ENCODE measurements at places on chromosomes 3 and 15. TPM values are rescaled to one million over a fixed set of nuclear protein-coding genes. Genes with fewer than 3 reads are reported as not detected.
A peak's percentile ranks its signal among the peaks of the same experiment; 100 is the strongest.

The IL12A gene
- total RNA-seq, result not detected

The CMTM8 gene
- 1.7 TPM for total RNA-seq

The JMJD7 gene
- 4.1 TPM for total RNA-seq

The SEC22C gene
- 60.2 TPM for total RNA-seq

The ITPKA gene
- 0.41 TPM for total RNA-seq

The HAPLN3 gene
- 34.8 TPM for total RNA-seq

The RTP3 gene
- not detected for total RNA-seq

The CRYGS gene
- 0.77 TPM for total RNA-seq

The NAALADL2 gene
- total RNA-seq, result 0.26 TPM

The GOLGA8T gene
- not detected for total RNA-seq

- H3K27ac ChIP-seq, result no peak overlapping the region
- DNase-seq, result no peak
- H3K27me3 ChIP-seq, result no peaks in the 10 kb centered on the region
- no peak overlapping the region for H3K4me3 ChIP-seq
- no peaks in the 10 kb centered on the region for H3K36me3 ChIP-seq
- no peaks in the 10 kb centered on the region for H3K4me1 ChIP-seq
Observed at GRCh38 chr3:180382638-180383180, 219.3 kb upstream of the TTC14 start.

- no peaks in the 10 kb centered on the region for H3K4me1 ChIP-seq
- DNase-seq, result no peak
- H3K36me3 ChIP-seq, result no peaks in the 10 kb centered on the region
- H3K27ac ChIP-seq, result no peak overlapping the region
- no peak overlapping the region for H3K4me3 ChIP-seq
Observed at GRCh38 chr3:143731776-143732175, 116.5 kb downstream of the SLC9A9 start.

DNA sequence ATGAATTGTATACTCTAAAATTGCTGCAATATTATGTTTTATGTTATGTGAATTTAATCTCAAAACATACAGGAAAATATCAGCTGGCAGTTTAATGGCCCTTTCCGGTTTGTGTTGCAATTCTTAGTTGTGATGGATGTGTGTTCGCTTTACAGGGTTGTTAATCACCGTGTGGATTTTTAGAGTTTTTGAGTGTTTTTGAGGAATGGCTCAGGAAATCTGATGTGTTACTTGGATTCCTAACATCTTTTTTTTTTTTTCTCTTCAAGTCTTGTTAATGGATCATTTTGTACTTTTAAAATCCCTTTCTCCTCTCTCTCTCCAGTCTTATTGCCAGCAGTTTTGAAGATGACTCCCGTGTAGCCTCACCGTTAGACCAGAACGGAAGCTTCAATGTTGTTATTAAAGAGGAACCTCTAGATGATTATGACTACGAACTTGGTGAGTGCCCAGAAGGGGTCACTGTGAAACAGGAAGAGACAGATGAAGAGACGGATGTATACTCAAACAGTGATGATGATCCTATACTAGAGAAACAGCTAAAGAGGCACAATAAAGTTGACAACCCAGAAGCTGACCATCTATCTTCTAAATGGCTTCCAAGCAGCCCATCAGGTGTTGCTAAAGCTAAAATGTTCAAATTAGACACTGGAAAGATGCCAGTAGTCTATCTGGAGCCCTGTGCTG is 35.7 kb downstream of the MGA start:
- no peaks in the 10 kb centered on the region for H3K4me1 ChIP-seq
- H3K36me3 ChIP-seq, result no peaks in the 10 kb centered on the region
- no peak overlapping the region for H3K27ac ChIP-seq
- DNase-seq, result no peak

GRCh38 chr3:16795581-16795980 is 89.2 kb upstream of the PLCL2 start:
- no peak overlapping the region for H3K27ac ChIP-seq
- no peaks in the 10 kb centered on the region for H3K36me3 ChIP-seq
- H3K27me3 ChIP-seq, result no peaks in the 10 kb centered on the region
- H3K4me3 ChIP-seq, result no peak overlapping the region
- H3K4me1 ChIP-seq, result no peaks in the 10 kb centered on the region

DNA sequence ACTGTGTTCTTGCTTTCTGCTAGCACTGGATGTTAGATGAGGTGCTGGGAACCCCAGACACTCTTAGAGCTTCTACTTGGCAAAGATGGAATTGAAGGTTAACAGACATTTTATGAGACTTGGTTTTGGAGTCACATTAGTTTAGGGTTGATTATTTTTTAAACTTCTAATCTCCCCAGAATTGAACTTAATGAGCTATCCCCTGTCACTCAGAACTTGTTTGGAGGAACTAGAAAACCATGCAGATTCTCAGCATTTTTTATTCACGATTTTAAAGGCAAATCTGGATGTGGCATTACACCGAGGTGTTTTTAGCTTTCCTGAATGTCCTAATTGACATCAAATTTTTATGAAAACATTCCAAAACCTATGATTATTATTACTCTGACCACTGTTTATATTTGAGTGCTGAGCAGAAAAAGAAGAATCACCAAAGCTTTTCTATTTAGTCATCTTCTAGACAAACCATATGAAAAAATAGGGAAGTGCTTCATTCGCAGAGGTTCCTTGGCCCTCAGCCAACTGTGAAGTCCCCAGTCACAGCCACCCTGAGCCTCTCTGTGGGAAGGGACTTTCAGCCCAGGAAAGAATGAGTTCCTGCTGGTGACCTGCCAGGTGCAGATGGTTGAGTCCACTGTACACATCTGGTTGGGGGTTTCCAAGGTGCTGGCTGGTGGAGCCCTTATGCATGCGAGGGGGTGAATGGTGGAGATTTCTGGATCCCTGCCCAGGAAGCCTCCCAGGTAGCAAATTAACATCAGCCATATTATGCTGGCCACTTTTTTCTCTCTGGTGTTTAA is 196.0 kb upstream of the TOPAZ1 start:
- H3K4me3 ChIP-seq, result no peak overlapping the region
- H3K27me3 ChIP-seq, result no peaks in the 10 kb centered on the region
- no peaks in the 10 kb centered on the region for H3K36me3 ChIP-seq
- no peak for DNase-seq
- no peaks in the 10 kb centered on the region for H3K4me1 ChIP-seq

DNA sequence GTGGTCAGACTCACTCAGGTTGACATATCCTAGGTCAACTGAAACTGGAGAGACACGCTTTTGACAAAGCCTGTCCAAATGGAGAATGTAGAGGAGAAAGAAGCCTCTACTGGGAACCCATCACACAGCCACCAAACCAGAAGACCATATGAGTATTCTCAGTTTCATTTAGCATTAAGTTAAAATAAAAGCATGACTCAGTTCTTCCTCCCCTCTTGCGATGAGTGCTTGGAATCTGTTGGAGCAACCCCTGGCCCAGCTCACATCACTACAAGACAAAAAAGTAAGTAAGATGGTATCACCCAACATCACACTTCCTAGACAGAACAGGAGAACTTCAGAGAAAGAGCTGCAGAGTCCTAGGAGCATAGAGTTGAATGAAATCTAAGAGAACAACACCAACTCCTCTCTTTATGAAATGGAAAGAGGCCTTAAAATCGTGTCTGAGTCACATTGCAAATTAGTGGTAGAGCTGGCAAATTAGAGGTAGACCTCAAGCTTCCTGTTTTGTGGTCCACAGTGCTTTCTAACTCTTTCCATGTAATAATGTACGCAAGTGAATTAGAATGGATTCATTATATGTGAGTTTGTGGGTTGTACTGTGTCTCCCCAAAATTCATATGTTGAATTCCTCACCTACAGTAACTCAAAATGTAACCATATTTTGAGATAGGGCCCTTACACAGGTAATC is 51.2 kb downstream of the FGF12 start:
- H3K27ac ChIP-seq, result no peak overlapping the region
- DNase-seq, result no peak
- H3K27me3 ChIP-seq, result no peaks in the 10 kb centered on the region
- no peaks in the 10 kb centered on the region for H3K4me1 ChIP-seq

DNA sequence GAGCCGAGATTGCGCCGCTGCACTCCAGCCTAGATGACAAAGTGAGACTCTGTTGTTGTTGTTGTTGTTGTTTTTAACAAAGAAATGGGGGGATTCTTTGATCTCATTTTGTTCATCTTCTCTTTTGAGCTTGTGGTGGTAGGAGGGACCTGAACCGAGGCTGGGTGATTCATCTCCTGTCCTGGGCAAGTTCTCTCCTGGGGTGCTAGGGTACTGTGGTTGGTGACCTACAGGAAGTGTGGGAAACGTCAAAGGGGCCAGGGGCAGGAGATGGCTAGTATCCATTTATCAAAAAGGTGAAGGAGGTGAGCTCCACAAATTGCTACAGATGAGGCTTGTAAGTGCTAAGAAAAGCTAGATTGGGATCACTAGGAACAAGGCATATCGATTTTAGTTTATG is 14.3 kb downstream of the PPCDC start:
- no peak overlapping the region for H3K27ac ChIP-seq
- DNase-seq, result no peak
- H3K27me3 ChIP-seq, result no peaks in the 10 kb centered on the region
- H3K36me3 ChIP-seq, result no peaks in the 10 kb centered on the region

- no peaks in the 10 kb centered on the region for H3K36me3 ChIP-seq
- no peaks in the 10 kb centered on the region for H3K4me1 ChIP-seq
- no peak for DNase-seq
- no peak overlapping the region for H3K4me3 ChIP-seq
Observed at GRCh38 chr3:155519078-155519477, 225.6 kb upstream of the STRIT1 start.

GRCh38 chr3:4685673-4686345 is 192.7 kb downstream of the ITPR1 start:
- H3K27ac ChIP-seq, result peak overlapping the region; percentile 91
- no peak for DNase-seq
- no peak overlapping the region for H3K4me3 ChIP-seq
- no peaks in the 10 kb centered on the region for H3K4me1 ChIP-seq
- no peaks in the 10 kb centered on the region for H3K36me3 ChIP-seq
- H3K27me3 ChIP-seq, result no peaks in the 10 kb centered on the region

GRCh38 chr3:99939876-99940275 is 122.2 kb downstream of the CMSS1 start:
- H3K4me3 ChIP-seq, result no peak overlapping the region
- H3K27me3 ChIP-seq, result no peaks in the 10 kb centered on the region
- DNase-seq, result no peak
- no peaks in the 10 kb centered on the region for H3K36me3 ChIP-seq
- peak overlapping the region; percentile 76 for H3K27ac ChIP-seq
- H3K4me1 ChIP-seq, result no peaks in the 10 kb centered on the region

- H3K27me3 ChIP-seq, result no peaks in the 10 kb centered on the region
- no peaks in the 10 kb centered on the region for H3K4me1 ChIP-seq
- H3K27ac ChIP-seq, result no peak overlapping the region
- DNase-seq, result no peak
Observed at GRCh38 chr3:132255041-132255745, 62.0 kb upstream of the ACP3 start.

DNA sequence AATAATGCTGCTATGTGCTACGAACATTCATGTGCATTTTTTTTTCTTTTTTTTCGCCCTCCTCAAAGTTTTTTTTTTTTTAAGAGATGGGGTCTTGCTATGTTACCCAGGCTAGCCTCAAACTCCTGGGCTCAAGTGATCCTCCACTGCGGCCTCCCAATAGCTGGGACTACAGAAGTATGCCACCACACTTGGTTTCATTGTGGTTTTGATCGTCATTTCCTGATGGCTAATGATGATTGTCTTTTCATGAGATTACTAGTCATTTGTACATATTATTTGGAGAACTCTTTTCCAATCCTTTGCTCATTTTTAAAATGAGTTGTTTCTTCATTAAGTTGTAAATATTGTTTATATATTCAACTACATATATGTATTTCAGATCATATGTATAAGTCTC is 48.8 kb downstream of the FBXO22 start:
- no peaks in the 10 kb centered on the region for H3K36me3 ChIP-seq
- no peaks in the 10 kb centered on the region for H3K4me1 ChIP-seq
- no peak overlapping the region for H3K27ac ChIP-seq
- H3K27me3 ChIP-seq, result no peaks in the 10 kb centered on the region
- no peak overlapping the region for H3K4me3 ChIP-seq

DNA sequence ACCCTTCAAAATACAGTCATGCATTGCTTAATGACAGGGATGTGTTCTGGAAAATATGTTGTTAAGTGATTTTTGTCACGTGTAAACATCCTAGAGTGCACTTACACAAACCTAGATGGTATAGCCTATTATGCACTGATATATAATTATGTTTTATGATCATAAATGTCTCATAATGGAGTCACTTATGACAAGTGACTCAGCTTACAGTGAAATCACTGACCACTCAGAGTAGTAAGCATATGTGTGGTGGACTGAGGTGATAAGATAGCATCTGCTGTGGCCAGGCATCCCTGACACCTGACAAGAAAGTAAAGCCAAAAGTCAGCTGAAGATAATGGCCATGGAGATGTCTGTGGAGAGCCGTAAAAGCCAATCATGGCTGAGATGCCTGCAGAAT is 5.4 kb downstream of the ACAD11 start:
- no peaks in the 10 kb centered on the region for H3K4me1 ChIP-seq
- H3K27me3 ChIP-seq, result no peaks in the 10 kb centered on the region
- no peak for DNase-seq
- H3K4me3 ChIP-seq, result no peak overlapping the region

- no peak overlapping the region for H3K27ac ChIP-seq
- no peaks in the 10 kb centered on the region for H3K36me3 ChIP-seq
- no peak for DNase-seq
- H3K4me1 ChIP-seq, result peaks cover 3% of the 10 kb centered on the region
- no peak overlapping the region for H3K4me3 ChIP-seq
Observed at GRCh38 chr15:60972866-60973265, 256.2 kb downstream of the RORA start.

GRCh38 chr3:177610262-177610661 is 413.0 kb upstream of the TBL1XR1 start:
- H3K4me3 ChIP-seq, result no peak overlapping the region
- no peak for DNase-seq
- H3K36me3 ChIP-seq, result no peaks in the 10 kb centered on the region
- H3K4me1 ChIP-seq, result no peaks in the 10 kb centered on the region
- H3K27me3 ChIP-seq, result no peaks in the 10 kb centered on the region

GRCh38 chr15:44300572-44300971 is 12.1 kb downstream of the GOLM2 start:
- no peak overlapping the region for H3K4me3 ChIP-seq
- H3K27me3 ChIP-seq, result no peaks in the 10 kb centered on the region
- DNase-seq, result no peak
- no peaks in the 10 kb centered on the region for H3K4me1 ChIP-seq

DNA sequence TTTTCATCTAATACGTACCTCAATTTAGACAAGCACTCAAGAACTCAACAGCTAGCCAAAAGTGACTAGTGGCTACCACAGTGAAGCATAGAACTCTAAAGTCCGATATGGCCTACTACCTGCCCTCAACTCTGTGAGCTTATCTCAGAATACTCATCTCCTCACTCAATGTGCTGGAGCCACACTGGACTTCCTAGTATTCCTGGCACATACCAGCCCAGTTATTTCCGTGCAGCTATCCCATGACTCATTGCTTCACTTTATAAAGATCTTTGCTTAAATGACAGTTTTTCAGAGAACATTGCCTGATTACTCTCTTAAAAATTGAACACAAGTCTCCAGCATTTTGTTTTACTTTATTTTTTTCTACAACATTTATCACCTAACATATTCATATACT is 524.7 kb downstream of the PYDC2 start:
- H3K27ac ChIP-seq, result no peak overlapping the region
- no peak overlapping the region for H3K4me3 ChIP-seq
- H3K4me1 ChIP-seq, result no peaks in the 10 kb centered on the region
- no peaks in the 10 kb centered on the region for H3K27me3 ChIP-seq
- no peaks in the 10 kb centered on the region for H3K36me3 ChIP-seq

- H3K36me3 ChIP-seq, result no peaks in the 10 kb centered on the region
- no peaks in the 10 kb centered on the region for H3K4me1 ChIP-seq
- no peak overlapping the region for H3K4me3 ChIP-seq
- DNase-seq, result no peak
- H3K27ac ChIP-seq, result no peak overlapping the region
Observed at GRCh38 chr3:179972881-179973423, 63.8 kb downstream of the PEX5L start.

Data from uterus (tissue), 4 donors.